ENCODE measurements at places on chromosomes 16 and 17.

- DNase-seq = no peak
These were observed 15.0 kb downstream of the ZNF232 start for GRCh38 chr17:5096731-5097100.

DNA sequence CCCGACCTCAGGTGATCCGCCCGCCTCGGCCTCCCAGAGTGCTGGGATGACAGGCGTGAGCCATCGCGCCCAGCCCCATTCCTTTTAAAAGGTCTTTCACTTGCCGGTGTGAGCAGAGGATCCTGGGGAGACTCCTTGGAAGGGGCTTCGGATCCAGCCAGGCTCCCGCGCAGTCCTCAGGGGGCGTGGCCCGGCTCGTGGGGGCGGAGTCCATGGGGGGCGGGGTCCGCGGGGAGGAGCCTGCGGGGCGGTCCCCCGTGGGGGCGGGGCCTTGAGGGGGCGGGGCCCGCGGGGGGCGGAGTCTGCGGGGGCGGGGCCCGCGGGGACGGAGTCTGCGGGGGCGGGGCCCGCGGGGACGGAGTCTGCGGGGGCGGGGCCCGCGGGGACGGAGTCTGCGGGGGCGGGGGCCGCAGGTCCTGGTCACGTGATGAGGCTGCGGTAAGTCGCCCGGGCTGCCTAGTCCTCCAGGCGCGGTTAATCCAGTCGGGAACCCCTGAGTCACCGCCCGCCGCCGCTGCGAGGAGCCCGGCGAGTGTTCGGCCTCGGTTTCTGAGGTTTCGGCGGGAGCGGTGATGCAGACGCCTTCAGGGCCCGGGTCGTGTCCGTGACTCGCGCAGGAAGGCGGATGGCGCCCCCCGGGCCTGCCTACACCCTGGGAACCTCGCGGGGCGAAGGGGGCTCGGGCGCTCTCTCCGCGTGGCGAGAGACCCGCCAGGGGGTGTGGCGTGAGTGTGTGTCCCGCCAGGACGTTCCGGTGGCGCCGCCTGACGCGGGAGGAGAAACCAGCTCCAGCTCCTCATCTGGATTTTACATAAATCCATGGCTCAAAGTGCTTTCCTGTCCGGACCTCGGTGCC lies 23.6 kb upstream of the ABR start:
- peak; percentile 89 for DNase-seq

DNA sequence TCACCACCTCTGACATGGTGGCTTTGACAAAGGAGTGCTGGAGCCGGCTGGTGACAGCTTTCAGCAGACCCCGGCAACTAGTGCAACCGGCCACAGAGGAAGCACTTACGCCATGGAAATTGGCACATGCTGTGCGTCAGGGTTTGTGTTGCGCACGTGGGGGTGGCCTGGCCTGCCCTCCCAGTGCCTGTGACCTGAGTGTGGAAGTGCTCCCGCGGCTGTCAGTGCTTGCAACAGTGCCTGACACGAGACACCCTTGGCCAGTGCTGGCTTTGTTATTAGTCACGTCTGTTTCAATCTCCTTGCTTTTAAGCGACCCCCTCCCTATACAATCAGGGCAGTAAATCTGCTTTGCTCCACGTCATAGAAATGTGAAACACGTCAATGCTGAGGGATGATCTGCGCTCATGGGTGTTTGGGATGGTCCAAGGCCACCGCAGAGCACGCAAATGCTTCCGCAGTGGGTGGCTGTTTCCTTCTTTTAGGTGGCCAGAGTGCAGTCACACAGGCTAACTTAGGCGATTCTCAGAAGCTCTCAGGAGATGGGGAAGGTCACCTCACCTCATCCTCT lies 64.3 kb downstream of the PGS1 start:
- DNase-seq = peak; percentile 99

DNA sequence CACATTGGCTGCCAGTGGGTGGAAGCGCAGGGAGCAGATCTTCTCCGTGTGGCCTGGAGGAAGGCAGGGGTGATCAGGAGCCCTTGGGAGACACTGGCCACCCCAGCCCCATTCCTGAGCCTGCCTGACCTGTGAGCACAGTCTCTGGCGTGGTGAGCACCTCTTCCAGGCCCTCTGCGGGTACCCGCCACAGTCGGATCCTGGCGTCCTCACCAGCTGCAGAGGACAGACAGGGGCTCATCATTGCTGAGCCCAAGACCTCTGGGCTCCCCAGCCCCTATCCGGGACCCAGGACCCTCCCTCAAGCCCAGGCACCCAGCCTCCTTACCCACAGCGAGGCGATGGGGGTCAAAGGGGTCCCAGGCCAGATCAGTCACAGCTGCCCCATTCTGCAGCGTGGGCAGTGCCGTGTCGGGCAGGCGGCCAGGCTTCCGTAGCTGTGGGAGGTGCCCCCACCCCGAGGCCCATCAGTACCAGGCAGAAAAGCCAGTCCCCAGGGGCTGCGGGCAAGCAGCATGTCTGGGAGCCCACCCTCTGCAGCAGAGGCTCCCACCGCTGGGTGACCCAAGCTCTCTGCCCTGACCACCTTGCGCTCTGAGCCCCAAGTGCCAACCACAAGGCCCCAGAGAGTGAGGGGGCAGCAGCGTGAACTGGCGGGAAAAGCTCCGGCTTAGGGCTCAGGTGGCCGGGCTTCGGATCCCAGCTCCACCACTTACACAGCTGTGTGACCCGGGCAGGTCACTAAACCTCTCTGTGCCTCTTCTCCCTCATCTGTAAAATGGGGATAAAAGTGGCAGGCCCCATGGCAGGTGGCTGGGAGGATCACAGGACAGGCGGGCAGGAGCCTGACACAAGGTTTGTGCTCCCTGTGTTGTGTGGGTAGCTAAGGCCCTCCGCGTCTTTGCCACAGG lies 10.2 kb upstream of the PAM16 start:
- no peak for DNase-seq

DNA sequence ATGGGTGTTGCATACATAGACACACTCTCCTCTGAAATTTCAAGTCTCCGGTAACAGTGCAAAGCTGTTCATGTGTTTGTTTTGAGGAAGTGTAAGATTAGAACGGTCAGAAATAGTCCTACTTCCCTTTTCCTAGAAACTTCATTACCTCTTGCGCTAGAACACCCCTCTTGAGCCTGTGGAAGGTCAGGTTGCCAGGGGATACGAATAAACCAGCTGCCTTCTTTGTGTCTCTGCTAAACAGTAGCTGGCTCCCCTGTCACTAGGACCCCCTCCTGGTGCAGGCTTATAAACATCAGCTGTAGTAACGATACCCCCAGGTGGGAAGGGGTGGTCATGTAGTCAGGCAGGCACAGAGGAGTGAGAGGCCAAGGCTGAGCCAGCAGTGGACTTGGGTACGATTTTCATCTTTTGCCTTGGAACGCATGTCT lies 113.4 kb upstream of the RCVRN start:
- peak; percentile 87 for DNase-seq

GRCh38 chr16:86823125-86823524 lies 244.8 kb downstream of the FOXL1 start:
- DNase-seq = no peak

DNA sequence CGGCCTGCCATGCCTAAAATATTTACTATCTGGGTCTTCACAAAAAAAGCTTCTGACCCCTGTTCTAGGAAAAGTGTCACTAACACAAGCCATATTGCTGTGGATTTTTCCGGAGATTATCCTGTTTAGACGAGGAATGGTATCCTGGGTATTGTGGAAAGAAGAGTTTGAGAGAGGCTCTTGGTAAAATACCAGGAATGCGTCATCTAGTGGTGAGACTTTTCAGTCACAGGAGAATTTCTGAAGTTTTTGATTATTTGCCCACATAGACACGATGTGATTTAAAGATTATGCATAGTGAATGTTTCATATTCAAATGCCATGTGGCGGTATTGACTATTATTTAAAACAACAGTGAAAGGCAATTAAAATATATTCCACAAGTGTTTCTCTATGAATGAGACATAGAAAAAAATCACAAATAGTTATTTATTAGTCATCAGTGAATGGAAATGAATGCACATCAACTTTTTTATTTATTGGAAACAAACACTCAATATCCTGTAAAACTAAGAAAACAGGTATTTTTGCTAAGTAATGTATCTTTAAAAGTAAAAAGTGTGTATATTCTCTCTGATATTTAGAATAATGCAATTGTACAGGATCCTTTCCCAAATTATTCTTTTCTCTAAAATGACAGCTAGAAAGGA lies 7.8 kb downstream of the KRT28 start:
- DNase-seq = no peak

GRCh38 chr16:19613834-19614233 lies 58.3 kb downstream of the VPS35L start:
- no peak for DNase-seq

- DNase-seq = no peak
These were observed 403 bp upstream of the KRTAP3-1 start for GRCh38 chr17:41009301-41009760.

All from suppressor macrophage treated with lipopolysaccharide for 4 hours (primary cell).